GM13977 (cell line): ENCODE measurements at places on chromosomes 4 and X.
A peak's percentile ranks its signal among the peaks of the same experiment; 100 is the strongest.

GRCh38 chr4:172412851-172413580 is 599.8 kb downstream of the GALNTL6 start:
- no peak for DNase-seq

GRCh38 chr4:84691800-84692199 is 108.9 kb downstream of the CDS1 start:
- no peak for DNase-seq

- no peak for DNase-seq
Observed at GRCh38 chrX:68372665-68373064, 60.6 kb downstream of the OPHN1 start.

- no peak for DNase-seq
Observed at GRCh38 chr4:21742326-21742725, 206.2 kb downstream of the KCNIP4 start.

DNA sequence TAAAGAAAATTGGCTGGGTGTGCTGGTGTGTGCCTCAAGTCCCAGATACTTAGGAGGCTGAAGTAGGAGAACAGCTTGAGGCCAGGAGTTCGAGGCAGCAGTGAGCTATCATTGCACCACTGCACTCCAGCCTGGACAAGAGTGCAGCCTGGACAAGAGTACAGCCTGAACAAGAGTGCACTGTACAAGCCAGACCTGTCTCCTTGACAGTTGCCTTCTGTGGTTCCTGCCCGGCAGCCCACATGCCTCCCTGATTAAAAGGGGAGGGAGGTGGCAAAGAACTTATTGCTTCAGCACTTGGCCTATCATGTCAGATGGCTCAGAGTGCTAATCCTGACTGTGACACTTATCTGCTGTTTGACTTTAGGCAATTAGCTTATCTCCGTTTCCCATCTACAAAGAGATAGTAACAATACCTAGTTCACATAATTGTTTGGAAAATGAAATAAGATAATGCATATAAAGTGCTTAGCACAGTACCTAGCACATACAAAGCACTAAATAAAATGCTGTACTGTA is 249.1 kb downstream of the DCLK2 start:
- no peak for DNase-seq

DNA sequence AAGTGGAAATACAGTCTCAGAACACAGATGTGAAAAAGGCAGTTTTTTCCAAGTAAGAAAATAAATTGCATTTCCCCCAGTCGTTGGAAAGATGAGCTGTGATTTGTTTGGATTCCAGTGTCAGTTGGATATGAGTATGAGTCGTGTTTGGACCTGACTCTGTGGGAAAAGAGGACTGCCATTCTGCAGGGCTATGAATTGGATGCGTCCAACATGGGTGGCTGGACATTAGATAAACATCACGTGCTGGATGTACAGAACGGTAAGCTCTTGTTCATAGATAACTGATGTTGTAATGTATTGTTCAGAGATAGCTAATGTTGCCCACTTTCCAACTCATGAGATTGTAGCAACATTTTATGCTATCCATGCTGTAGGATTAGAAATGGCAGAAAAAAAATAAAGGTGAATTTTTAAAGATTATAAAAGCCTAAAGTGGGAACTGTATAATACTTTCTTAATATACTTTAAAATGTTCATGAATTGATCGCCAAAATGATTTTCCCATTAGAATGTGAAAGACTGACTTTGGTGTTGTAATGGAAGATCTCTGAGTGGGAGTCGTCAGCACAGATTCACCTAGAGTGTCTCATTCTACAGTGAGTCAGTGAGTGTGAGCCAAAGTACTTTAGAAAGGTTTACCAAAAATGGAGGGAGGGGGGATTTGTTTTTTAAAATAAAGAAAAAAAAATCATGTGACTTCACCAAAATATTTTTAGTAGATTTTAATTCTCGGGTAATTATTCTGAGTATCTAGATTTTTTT is 178.7 kb downstream of the DCTD start:
- DNase-seq = no peak

DNA sequence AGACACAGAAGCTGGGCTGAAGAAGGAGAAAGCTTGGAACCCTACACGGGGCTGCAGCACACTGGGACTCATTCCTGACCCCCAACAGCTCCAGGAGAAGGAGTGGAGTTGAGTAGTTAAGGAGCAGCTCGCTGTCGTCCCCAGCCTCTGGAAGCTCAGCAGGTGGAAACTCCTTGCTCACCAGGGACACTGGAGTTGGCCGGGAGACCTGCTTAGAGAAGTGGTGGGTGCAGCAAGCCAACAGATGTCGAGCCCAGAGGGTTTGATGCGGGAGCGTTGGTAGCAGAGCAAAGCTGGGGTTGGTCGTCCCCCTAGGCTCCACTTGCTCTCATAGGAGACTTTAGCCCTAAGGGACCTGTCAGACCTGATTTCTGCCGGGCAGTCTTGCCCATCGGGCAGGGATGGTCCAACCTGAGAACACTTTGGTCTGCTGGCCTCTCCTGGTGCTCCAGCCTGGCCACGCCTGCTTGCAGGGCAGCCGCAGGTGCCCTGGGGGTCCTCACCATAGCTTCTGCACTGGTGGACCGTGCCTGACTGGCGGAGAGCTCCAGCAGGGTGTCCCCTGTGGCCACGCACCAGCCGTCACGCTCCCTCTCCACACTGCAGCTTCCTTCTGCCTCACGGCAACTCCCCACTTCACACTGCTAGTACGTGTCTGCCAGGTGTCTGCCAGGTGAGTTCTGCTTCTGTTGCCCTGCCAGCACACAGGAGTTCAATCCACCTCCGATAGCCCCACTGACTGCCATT is 353.7 kb downstream of the GASK1B start:
- no peak for DNase-seq

DNA sequence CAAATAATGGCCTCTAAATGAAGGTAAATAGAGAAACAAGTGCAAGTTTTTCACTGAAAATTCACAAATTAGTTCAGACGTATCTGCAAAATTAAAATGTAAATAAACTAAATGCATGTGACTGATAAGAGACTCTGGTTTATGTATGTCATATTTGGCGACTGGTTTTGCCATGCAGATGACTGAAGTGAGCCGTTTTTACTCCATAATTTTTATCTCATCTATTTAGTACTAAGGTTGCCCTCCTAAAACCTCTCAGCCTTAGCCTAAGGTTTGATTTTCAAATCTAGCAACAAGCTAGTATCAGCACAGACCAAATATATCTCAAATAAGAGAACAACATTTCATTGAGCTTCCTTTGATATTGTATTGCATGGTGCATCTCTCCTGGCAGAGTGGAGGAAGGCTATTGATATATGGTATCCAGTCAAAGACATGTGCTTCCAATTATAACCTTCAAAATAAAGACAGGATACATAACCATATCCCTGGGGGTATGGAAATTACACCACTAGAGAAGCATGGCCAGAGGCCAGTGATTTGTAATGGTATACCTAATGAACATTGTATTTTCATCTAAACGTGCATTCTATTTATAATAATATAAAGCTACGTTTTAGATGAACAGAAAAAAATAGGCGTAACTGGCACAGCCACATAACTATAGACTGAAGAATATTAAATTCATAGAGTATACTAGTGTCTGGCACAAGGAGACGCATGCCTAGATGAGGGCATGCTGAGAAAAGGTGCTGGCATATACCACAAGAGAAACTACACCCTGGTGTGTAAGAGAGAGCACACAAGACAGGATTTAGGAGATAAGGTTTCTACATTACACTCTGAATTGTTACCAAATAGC is 392.6 kb upstream of the INTU start:
- no peak for DNase-seq

DNA sequence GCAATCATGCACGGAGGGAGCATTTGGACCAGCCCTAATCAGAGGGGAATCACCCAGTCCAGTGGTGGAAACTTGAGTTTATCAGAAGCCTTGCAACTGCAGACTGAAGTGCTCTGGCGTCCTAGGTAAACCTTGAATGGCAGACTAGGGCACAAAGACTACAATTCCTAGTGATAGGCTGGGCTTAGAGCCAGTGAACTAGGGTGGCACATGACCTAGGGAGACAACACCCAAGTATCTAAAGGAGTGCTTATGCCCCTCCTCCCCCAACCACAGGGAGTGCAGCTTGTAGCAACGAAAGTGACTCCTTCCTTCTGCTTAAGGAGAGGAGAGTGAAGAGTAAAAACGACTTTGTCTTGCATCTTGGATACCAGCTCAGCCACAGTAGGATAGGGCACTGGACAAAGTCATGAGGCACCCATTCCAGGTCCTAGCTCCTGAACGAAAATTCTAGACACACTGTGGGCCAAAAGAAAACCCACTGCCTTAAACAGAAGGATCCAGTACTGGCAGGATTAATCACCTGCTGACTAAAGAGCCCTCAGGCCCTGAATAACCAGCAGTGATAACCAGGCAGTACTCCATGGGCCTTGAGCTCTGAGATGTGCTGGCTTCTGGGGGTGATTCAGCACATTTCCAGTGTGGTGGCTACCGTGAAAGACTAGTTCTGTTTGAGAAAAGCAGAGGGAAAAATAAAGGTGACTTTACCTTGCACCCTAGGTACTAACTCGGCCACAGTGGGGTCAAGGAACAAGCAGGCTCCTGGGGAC is 58.7 kb upstream of the STARD8 start:
- DNase-seq = no peak

GRCh38 chrX:96756491-96756890 is 71.8 kb downstream of the DIAPH2 start:
- DNase-seq = no peak

- DNase-seq = peak; percentile 16
Observed at GRCh38 chr4:110612631-110613269, 10.1 kb downstream of the PITX2 start.

DNA sequence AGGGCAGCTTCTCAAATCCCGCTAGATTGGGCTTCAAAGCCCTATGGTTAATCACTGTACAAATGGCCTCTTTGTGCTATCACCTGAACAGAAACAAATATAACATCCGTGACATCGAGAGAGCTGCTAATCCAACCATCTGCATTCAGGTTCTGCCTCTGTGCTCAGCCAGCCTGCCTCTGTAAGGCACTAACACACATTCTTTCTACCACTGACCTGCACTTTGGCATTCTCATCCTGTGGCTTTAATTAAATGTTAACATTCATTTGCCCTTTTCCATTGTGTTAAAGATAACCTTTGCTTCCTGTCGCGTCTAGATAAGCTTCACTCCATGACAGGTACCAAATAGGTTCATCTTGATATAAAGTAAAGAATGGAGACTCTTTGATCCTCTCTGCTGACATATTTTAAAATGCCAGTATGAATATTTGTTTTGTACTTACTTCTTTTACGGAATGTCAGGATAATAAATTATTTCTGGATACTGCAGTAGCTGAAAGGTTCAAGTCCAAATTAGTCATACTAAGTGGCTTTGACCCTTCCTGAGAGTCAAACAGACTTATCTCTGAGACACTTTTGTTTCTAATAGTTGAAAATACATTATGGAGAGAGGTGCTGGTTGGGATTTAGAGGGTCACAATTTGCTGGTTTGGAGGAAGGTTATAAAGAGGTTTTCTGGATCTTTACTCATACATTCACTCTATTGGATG is 505.7 kb downstream of the PACRGL start:
- DNase-seq = no peak

GRCh38 chr4:150127757-150128156 is 49.5 kb downstream of the DCLK2 start:
- DNase-seq = no peak

GRCh38 chrX:45068569-45068968 is 132.1 kb downstream of the DIPK2B start:
- DNase-seq = no peak

DNA sequence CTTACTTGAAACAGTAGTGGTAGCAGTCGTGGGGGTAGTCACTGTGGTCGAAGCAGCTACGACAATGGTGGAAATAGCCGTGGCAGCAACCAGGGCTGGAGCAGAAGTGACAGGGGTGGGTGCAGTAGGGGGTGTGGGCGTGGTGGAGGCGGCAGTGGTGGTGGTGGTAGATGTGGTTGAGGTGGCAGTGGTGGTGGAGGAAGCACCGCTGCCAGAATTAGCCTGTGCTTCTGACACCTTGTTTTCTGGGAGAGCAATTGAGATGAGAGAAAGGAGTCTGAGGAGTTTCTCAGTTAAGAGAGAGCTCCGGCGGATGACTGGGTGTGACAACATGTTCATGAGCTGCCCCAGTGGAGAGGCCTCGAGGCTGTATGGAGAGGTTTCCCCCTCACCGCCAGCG is 113.5 kb upstream of the HSD17B10 start:
- DNase-seq = no peak

DNA sequence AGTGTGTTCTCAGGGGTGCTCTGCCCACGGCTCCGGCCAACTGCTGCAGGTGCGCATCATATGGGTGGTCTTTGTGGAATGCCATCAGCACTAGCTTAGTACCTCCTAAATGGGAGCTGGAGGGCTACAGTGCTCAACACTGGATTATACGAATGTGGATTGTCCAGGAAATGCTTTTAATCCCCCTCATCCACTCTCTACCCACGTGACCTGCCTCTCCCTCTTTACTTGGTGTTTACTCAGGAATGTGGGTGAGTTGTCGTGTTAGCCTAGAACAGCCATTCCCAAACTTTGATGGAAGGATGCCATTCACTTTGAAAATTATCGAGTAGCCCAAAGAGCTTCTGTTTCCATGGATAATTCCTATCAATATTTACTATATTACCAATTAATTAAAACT is 150.8 kb downstream of the PTTG2 start:
- no peak for DNase-seq

DNA sequence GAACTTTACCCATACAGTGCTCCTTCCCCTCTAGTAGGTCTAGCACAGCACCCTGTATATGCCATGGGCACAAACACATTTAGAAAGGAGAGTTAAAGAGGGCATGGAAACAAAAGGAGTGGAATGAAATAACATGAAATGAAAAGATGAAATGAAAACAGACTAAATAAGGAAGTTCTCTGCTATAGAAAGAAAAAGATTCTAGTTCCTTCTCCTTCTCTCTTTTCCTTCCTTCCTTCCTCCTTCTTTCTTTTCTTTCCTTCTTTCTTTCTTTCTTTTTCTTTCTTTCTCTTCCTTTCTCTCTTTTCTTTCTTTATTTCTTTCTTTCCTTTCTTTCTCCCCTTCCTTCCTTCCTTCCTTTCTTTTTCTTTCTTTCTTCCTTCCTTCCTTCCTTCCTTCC is 2197.4 kb downstream of the PCDH7 start:
- no peak for DNase-seq
